CD8-positive, alpha-beta memory T cell (primary cell): ENCODE measurements at places on chromosomes 3 and 15.

DNA sequence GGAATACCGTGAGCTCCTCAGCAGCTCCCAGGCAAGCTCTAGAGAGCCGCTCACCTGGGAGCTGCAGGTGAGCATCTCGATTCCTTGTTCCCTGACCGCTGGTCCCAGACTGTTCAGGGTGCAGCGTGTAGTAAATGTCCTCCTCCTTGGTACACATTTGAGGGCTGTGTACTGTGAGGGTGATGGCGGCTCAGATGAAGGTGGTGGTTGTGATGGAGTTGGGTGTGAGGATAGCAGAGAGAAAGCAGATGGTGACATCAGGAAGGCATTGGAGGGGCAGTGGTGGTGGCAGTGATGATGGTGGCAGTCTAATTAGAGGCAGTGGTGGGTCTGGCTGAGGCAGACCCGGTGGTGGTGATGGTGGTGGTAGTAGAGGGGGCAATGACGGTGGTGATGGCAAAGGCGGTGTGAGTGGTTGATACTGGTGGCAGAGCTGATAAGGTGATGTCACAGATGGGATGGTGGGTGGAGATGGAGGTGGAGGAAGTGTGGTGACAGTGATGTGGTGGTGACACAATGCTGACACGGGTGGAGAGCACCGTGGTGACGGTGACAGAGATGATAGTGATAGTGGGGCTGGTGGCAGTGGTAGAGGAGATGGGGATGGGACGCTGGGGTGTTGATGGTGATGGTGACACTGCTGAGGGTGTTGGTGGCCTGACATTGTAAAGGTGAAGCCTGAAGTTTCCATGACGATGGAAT lies at the start of gene DNAJB8:
Gene DNAJB8, minus strand, starts transcription at position 51 of the 702 bp plus-strand sequence. CDS start 3,645 bp downstream, outside the sequence.
- peak; percentile 39 for DNase-seq

- DNase-seq, result no peak
Measured at GRCh38 chr3:188041895-188042294, 112.1 kb upstream of the LPP start.

DNA sequence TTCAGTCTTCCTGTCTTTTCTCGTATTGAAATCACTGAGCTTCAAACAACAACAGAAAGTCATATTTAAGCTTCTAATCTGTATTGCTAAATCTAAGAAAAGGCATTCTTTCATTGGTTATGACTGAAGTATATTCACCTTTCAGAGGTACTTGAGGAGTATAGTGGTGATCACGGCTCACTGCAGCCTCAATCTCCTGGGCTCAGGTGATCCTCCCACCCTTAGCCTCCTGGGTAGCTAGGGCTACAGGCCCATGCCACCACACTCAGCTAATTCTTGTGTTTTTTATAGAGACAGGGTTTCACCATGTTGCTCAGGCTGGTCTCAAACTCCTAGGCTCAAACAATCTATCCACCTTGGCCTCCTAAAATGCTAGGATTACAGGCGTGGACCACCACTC lies 38.7 kb downstream of the WDR49 start:
- DNase-seq, result no peak

DNA sequence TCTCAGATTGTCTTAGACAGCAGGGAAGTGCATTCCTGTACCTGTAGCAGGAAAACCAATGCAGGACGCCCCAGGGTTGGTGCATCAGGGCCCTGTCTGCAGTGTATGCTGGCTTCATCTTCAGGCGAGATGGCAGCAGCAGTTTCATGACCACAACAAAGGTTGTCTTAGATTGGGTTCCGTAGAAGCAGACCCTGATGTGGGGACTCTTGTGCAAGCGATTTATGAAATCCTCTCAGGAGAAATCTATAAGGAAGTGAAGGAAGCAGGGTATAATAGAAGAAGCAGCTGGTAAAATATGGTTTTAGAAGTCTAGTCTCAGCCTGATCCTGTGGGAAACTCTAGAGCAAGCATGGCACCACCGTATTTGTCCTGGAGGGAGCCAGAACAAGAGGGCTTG lies 25.0 kb downstream of the DNAH1 start:
- no peak for DNase-seq

GRCh38 chr15:82014989-82015388 lies 30.8 kb downstream of the MEX3B start:
- DNase-seq, result no peak

DNA sequence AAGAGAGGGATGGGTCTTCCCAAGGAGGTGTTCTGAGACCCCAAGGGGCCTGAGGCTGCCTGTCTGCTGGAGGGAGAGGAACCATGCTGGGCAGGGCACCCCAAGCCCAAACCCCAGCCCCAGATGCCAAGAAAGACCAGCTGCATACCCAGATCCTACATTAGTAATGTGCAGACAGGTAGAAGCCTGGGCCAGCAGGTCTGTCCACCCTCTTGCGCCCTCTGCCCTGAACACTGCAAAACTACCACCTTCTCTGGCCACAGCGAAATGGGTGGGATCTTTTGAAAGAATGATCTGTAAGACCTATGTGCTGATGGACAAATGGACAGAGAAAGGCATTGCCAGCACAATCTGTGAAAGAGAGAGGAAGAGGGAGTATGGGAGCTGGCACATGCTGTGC lies 283.2 kb downstream of the EPHB1 start:
- no peak for DNase-seq

DNA sequence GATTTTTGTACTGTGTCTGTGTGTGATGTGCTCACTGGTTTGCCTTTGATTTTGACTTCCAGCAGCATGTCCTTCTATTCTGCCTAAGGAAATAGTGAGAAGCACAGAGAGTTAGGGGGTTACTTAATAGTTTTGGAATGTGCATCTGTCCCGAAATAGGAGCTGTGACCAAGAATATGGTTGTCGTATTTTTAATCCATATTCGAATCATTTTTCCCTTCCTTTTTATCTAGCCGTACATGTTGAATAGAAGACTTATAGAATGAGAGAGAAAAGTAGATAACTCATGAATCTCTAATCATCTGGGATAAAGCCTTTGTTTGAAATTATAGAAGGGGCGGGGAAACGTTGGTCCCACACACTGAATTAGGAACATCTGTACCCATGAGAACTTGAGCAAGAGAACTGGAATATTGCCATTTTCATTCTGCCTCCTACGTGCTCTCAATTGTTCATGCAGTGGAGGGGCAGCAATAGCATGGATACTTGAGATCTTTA lies 23.6 kb downstream of the CRTC3 start:
- DNase-seq, result no peak

GRCh38 chr15:37083610-37084009 lies 16.7 kb downstream of the MEIS2 start:
- no peak for DNase-seq

DNA sequence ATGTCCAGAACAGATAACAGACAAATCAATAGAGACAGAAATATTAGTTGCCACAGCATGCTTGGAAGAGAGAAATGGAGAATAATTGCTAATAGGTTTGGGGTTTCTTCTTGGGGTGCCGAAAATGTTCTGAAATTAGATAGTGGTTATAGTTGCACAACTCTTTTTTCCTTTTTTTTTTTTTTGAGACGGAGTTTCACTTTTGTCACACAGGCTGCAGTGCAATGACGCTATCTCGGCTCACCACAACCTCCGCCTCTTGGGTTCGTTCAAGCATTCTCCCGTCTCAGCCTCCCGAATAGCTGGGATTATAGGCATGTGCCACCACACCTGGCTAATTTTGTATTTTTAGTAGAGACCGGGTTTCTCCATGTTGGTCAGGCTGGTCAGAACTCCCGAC lies 163.3 kb downstream of the PLCH1 start:
- no peak for DNase-seq

DNA sequence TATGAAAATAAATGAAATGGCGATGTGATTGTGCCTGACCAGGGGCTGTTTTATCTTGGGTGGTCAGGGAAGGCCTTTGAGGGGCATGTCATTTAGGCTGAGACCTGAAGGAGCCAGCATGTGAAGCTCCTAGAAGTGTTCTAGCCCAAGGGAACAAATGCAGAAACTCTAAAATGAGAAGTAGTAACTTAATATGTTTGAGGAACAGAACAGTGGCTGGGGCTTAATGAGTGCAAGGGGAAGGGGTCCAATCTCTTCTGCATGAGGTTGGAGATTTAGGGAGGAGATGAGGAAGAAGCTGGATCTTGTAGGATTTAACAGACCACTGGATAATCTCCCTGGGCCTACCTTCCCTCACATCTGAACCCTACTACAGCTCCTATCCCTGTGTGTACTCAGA lies 110.5 kb downstream of the AKAP13 start:
- DNase-seq, result no peak

DNA sequence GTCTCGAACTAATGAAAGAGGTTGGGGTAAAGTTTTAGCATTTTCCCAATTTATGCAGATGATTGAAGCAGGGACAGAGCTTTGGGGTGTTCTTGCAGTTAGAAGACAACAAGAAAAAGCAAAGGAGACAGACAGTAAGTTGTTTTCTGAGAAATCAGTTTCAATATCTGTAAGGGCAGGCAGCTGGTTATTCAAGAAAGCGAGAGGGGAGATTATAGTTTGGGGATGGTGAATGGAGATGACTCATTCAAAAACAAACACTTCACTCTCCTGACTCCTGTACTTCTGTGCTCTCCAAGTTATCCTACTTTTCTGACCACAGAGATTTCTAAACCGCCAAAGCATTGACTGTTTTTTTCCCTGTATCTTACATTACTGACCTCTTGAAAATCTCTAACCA lies 352.0 kb downstream of the GAP43 start:
- DNase-seq, result no peak

DNA sequence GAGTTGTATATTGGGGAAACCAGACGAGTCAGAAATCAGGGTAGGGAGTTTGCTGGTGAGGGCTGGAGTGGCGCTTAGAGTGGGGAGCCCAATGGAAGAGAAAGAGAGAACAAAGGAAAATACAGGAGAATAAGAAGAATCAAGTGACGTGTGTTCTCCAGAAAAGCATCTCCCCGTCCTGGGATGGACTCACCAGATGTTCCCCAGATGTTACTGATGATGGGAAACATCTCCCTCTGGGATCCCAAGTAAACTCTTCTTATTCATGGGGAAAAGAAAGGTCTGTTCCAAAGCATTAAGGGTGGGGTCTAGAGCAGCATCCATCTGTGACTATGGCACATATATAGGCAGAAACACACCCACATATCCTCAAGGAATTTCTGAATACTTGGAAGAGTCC lies 3.0 kb upstream of the CSRNP1 start:
- no peak for DNase-seq

DNA sequence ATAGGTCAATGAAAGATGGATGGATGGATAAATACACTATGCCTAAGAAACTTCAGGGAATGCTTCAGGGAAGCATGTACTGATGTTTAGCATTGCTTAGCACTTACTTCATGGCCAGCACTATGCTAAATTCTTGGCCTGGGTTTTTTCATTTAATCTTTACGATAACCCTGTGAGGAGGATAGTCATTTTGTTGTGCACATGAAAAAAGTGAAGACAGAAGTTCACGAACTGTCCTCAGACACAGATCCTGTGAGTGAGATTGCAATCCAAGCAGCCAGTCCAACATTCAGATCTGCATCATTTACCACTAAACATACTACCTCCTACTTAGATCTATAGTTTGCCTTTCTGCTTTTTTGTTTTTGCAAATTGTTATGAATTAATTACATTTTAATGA lies 510.8 kb upstream of the AGTR1 start:
- no peak for DNase-seq

GRCh38 chr3:50503504-50504342 lies at the start of gene CACNA2D2:
Gene CACNA2D2 (minus strand): TSS chr3:50503634. CDS start chr3:50503423, 211 bp downstream.
- peak; percentile 82 for DNase-seq
